D341Med (cell line): ENCODE measurements at places on chromosomes 7 and 10.

- DNase-seq: no peak
Observed at GRCh38 chr10:34203966-34204630, 611.0 kb downstream of the PARD3 start.

GRCh38 chr10:62763155-62763554, 41.4 kb upstream of the ADO start:
- DNase-seq: no peak

GRCh38 chr7:155815332-155816191, 3.3 kb upstream of the SHH start:
- DNase-seq: peak; percentile 89

GRCh38 chr10:48809261-48809660, 124.6 kb downstream of the WDFY4 start:
- no peak for DNase-seq

DNA sequence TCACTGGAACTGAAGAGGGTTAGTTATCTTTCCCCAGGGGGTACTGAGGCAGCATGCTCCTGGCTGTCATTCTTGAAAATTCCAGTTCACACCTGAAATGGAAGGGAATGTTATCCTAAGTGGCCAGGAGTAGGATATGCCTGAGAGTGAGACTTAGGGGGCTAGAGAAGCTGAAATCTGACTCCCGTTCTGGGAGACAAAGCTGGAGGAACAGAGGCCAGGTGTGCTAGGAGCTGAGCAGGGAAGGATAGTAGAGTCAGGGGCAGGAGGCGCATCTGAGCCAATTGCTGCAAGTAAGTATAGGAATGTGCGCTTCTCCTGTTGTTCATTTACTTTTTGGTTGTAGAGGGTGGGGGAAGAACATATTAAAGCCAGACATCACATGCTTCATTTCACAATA, 58.1 kb upstream of the KIAA1217 start:
- no peak for DNase-seq

DNA sequence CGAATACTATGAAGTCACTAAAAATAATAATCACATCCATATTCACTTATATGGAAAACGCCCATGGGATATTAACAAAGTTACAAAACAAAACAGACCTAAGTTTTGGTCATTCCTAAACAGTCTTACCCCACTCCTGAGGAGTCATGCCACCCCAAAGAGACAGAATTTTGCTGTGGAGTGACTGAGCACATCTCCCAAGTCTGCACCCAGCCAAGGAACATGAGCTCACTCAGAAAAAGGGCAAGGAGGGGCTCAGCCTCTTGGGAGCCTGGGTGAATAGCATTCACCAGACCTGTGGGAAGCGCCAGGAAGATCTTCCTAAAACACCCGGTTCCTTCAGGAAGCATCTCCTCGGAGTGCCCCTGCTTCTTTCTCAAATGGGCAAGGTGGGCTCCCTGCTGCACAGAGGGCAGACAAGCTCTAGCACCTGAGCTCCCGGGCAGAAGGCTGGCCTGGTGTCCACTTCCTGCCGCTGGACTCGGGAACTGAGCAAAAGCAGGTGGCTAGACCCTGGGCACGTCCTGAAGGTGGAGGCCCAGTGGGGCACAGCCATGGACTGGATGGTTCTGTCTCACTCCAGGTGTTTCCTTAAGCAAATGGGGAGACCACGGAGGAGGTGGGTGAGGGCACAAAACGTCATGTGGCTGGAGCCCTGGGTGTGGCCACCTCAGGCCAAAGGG, 31.0 kb downstream of the TNS3 start:
- no peak for DNase-seq
